Psoas muscle (tissue), 8 donors: ENCODE measurements at places on chromosomes 5 and 9. TPM values are rescaled to one million over a fixed set of nuclear protein-coding genes. Genes with fewer than 3 reads are reported as not detected.

- DNase-seq, result no peak
These were observed 23.9 kb downstream of the SLC35A4 start for GRCh38 chr5:140588311-140589070.

GRCh38 chr5:111530298-111530740, 18.0 kb upstream of the STARD4 start:
- peak; percentile 57 for DNase-seq

The DPYSL3 gene
- total RNA-seq, result 50.1 TPM

- no peak for DNase-seq
These were observed 86.2 kb downstream of the DOCK2 start for GRCh38 chr5:169723103-169723831.

The SHROOM1 gene
- total RNA-seq, result 2.3 TPM

The SAXO1 gene
- not detected for total RNA-seq

GRCh38 chr9:127309715-127310114, 45.1 kb downstream of the GARNL3 start:
- DNase-seq, result no peak
